Midbrain (tissue), 1 donor: ENCODE measurements at places on chromosomes 5 and 9.

DNA sequence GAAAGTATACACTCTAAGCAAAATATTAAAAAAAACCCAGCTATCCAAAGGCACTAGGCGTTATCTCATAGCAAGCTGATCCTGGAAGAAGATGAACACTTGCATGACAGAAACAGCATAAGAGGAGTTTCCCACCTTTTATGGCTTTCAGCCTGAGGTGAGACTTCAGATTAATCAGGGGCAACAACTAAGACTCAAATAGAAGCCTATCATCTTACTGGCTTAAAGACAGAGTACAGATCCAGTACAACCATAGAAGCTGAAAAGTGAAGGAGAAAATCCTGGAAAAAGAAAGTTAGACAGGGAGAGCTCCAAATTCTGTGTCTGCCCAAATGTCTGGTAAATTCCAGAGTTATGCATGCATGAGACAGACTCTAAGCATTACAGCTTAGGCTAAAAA is 360.8 kb upstream of the KCNN2 start:
- DNase-seq: no peak

DNA sequence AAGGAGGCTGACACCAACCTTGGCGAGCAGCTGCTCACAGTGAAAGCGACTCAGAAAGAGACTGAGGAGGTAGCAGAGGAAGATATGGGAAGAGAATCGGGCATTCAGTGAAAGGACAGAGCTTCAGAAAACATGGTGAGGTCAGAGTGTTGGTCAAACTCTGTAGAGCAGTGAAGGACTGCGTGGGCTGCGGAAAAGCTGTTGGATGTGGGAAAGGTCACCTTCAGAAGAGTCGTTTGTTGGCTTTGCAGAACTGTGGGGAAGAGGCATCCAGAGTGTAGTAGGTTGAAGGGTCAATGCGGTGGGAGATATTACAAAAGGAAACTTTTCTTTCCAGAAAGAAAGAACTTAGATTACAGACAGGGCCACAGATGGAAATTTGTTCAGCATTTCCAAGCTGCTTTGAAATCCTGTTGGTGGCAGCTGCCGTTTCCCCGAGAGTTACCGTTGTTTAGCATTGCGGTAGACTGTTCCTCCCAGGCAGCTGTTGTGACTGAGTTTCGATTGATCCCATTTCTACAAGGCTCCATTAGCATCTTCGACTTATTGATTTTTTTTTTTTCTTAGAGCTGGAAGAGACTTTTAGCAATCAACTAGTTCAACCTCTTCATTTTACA is 58.3 kb upstream of the AFAP1L1 start:
- DNase-seq: no peak

- no peak for DNase-seq
Measured at GRCh38 chr5:151580239-151580638, 10.9 kb downstream of the FAT2 start.

DNA sequence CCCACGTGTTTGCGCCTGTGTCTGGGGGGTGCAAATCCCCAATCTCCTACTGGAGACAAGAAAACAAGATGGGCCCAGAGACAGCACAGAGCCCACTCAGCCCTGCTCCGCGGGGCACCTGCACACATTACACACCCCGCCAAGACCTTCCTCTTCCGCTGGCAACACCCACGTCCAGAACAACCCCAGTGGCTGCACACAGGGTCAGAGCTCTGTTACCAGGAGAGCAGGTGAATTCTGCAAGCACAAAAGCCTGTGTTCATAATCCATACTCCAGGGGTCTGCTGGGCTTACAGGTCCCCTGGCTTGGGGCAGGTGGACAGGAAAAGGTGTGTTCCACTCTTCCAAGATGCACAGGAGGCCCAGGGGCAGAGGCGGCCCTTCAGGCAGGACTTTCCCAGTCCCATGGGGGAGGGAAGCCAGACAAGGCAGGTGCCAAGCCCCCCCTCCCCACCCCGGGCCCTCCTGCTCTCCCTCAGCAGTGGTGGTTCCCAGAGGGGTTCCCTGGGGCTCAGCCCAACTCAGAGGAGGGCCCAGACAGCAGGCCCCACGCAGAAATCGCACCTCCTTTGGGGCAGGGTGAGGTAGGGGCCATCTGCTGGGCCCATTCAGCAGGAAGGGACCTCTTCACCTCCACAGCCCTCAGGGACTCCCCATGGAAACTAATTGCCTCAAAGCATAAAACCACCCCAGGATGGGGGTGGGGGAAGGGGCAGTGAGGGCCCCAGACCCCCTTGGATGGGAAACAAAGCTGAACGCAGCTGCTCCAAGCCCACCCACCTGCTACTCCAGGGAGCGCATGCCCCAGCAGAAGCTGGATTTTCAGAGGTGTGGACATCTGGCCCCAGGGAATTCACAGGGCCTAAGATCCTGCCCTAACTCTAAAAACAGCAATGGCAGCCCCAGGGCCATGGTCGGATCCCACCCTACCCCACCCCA is 105.3 kb downstream of the VAV2 start:
- DNase-seq: no peak

DNA sequence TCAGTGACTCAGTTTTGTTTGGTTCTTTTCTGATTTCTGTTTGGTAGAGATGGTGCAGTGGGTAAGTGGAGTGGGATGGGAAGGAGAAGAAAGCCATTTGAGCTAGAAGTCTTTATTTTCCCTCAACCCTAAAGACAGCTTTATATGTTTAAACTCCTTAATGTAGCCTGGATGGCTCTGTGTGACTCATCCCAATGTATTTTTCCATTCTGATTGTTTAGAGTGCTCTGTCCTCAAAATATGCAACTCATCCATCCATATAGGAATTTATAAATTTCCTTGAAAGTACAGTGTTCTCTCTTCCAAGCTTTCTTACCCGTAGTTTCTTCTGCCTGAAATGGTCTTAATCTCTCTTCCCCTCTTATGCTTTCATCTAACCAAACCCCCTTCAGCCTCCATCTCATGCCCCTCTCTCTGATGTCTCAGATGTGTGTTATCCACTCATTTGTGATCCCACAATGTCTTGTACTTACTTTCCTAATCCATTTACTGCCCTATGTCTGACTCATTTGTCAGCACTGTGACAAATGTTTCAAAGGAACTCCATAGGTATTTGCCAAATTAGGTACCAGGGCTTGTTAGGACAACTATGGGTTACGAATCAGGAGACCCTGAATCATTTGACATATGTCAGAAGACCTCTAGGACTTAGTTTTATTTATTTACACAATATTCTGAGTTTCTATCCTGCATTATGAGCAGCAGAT is 217.5 kb upstream of the SGCD start:
- no peak for DNase-seq

- no peak for DNase-seq
Measured at GRCh38 chr5:76788362-76788761, 30.5 kb upstream of the F2RL1 start.

DNA sequence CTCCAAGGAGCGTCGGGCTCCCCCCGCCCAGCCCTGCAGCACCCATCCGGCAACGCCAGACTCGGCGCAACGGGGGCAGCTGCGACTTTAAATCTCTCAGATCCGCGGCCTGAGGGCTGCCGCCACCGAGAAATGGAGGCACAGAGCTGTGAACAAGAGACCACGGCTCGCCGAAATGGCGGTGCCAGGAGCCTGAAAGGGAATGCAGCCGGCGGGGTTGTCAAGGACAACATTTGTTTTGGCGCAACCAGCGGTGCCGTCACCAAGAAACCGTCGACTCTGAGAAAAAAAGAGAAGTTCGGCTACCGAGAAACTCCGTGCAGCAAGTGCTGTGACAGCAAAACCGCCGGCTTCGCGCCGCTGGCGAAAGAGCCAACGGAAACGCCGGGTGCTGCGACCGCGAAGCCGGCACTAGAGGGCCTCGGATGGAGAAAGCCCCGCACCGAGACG is 2.1 kb upstream of the ANXA2R start:
- peak; percentile 86 for DNase-seq

DNA sequence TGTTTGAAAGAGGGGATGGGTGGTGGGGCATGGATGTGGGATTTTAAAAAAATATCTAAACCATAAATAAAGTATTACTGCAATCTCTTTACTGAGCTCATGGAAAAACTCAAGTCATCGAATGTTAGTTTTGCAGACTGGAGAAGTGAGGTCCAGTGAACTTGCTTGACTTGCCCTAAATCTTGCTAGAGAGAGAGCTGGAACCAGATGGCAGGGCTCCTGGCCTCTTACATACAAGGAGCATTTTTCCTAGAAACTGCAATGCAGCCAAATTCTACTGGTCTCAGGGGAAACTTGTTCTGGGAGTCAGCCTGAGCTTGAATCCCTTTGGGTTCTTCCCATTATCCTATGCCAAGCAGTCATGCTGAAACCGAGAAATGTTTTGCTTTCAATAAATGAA is 2.9 kb upstream of the TGFBI start:
- DNase-seq: no peak

GRCh38 chr5:170095646-170096045 is 10.1 kb upstream of the FOXI1 start:
- no peak for DNase-seq

GRCh38 chr5:6376974-6377520 is 1.3 kb downstream of the MED10 start:
- DNase-seq: no peak

DNA sequence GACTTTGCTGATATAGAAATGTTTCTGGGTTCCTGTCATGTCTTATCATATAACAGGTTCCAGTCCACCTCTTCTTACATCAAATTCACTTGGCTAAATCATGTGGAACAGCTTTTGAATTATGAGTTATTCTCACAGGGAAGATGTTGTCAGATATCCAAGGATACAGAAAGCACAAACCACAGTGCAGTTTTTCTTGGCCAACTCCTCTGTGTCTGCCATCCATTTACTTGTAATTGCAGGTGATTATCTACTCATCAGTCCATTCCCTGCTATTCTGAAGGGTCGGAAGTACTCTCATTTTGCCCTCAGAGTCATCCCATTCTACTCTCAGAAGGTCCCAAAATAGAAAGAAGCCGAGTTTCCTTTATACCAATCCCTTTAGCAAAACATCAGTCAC is 10.0 kb downstream of the MARCHF11 start:
- no peak for DNase-seq

DNA sequence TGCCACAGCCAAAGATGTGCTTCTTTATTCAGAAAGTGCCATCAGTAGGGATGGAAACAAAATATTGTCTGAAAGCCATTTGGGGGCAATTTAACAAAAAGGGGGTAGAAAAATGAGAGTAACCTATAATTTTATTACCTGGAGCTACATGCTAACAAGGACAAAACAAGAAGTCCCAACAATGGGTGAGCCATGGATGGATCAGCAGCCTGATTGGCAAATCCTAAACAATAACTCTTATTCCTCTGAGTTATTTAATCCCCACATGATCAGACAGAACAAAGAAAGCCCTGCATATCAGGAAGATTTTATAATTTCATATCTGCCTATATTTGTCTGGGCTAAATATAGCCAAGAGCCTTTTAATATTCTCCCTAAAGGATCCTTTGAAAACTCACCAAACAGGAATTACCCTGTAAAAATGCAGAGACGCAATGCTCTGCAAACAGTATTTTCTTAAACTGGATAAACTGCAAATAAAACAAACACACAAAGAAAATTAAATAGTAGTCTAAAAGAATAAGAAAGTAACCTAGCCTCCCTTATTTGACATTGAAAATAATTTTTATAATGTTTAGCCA is 483.4 kb downstream of the ZNF608 start:
- DNase-seq: no peak

GRCh38 chr5:51273021-51273420 is 110.2 kb upstream of the ISL1 start:
- no peak for DNase-seq

DNA sequence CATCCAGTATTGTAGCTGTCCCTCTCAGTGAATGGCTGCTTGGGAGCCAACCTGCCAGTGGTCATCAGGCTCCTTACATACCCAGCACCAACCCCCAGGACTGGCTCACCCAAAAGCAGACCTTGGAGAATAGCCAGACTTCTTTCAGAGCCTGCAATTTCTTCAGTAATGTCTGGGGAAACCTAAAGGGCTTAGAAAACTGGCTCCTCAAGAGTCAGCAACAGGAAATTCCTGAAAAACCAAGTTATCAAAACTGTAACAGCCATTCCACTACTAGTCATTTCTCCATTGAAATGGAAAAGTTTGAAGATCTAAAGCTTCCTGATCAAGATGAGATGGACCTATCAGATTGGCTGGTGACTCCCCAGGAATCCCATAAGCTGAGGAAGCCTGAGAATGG is 12.3 kb upstream of the STING1 start:
- no peak for DNase-seq

- no peak for DNase-seq
Measured at GRCh38 chr5:136772491-136772890, 407.1 kb upstream of the TRPC7 start.

GRCh38 chr9:133484671-133485437 is 6.0 kb upstream of the SLC2A6 start:
- DNase-seq: no peak

GRCh38 chr5:132364319-132364718 is 5.2 kb upstream of the SLC22A5 start:
- no peak for DNase-seq

GRCh38 chr9:27622693-27623340 is 49.5 kb upstream of the C9orf72 start:
- DNase-seq: no peak

GRCh38 chr5:62653001-62653863 is 74.6 kb downstream of the LRRC70 start:
- no peak for DNase-seq

GRCh38 chr5:64339769-64340168 is 166.0 kb upstream of the RGS7BP start:
- DNase-seq: no peak

- peak; percentile 83 for DNase-seq
Measured at GRCh38 chr9:127979333-127980059, 1.3 kb downstream of the EEIG1 start.

DNA sequence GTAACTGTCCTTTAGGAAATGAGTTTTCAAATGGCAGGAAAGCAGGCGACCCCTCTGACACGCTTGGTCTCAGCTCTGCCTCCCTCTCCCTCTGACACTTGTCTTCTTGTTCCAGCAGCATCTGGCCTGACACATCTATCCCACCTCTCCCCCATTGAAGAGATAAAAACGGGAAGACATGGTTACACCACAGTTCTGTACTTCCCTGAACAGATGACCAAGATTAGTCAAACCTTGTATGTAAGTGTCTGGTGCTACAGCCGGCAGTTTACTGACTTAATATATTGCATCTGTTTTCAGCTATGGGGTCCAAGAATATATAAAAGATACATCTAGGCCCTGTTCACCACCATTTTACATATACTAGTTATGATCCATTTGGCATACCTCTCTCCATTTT is 29.6 kb upstream of the MLLT3 start:
- DNase-seq: no peak

GRCh38 chr9:4137234-4137633 is 162.6 kb downstream of the GLIS3 start:
- no peak for DNase-seq

- no peak for DNase-seq
Measured at GRCh38 chr5:18091758-18092157, 457.5 kb downstream of the TAF11L14 start.

- DNase-seq: no peak
Measured at GRCh38 chr9:113985968-113986585, 92.0 kb downstream of the AMBP start.

DNA sequence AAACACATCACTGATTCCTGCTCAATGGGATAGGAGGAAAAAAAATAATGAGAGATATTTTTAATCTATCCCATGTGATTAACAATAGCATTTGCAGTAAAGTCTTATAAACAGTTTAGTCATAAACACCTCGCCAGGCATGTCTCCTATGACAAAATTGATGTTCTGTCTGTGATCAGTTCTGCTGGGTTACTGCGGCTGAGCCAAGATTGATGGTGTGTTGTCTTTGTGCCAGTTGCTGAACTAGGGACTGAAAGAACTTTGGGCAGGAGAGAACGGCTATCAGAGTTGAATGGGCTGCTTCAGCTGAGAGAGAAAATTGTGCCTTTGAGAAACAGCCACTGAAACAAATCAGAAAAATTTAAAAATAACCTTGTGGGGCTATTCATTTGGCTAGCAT is 37.3 kb upstream of the MAMDC2 start:
- DNase-seq: no peak
